Upper lobe of right lung (tissue), 1 donor: ENCODE measurements at places on chromosomes 3 and 15. TPM values are rescaled to one million over a fixed set of nuclear protein-coding genes. Genes with fewer than 3 reads are reported as not detected.

Gene GPR62
- not detected for total RNA-seq

DNA sequence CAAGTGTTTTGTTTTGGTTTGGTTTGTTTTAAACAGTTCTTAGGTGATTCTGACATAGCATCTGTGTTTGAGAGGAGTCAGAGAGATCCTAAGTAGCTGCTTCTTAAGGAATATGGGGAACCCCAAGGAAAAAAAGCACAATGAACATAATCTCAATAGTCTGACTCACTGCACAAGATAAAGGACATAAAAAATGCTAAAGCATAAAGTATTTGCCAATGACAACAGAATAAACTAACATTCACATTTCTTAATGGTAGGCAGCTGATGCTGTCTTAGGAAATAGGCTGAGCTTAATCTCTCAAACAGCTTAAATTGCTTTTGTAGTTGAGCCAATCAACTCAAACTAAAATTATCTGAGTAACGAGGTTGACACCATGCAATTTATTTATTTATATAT, 2.9 kb downstream of the NCEH1 start:
- no peaks in the 10 kb centered on the region for H3K27me3 ChIP-seq
- H3K36me3 ChIP-seq, result no peaks in the 10 kb centered on the region
- no peak overlapping the region for H3K4me3 ChIP-seq
- peaks cover 7% of the 10 kb centered on the region for H3K4me1 ChIP-seq
- H3K27ac ChIP-seq, result no peak overlapping the region
- no peak for DNase-seq

Gene KLHL40
- total RNA-seq, result not detected

Gene CPNE9
- total RNA-seq, result 0.90 TPM

- peak overlapping the region; percentile 87 for H3K27ac ChIP-seq
- peaks cover 45% of the 10 kb centered on the region for H3K4me1 ChIP-seq
- no peaks in the 10 kb centered on the region for H3K36me3 ChIP-seq
Measured at GRCh38 chr15:31435912-31436628, 109.4 kb downstream of the KLF13 start.
